ENCODE measurements at places on chromosomes 5 and 9. TPM values are rescaled to one million over a fixed set of nuclear protein-coding genes. Genes with fewer than 3 reads are reported as not detected.

- DNase-seq = no peak
These were observed 97.1 kb upstream of the IFNE start for GRCh38 chr9:21579247-21579671.

GRCh38 chr9:114029311-114030170 is 48.6 kb downstream of the AMBP start:
- DNase-seq = no peak

DNA sequence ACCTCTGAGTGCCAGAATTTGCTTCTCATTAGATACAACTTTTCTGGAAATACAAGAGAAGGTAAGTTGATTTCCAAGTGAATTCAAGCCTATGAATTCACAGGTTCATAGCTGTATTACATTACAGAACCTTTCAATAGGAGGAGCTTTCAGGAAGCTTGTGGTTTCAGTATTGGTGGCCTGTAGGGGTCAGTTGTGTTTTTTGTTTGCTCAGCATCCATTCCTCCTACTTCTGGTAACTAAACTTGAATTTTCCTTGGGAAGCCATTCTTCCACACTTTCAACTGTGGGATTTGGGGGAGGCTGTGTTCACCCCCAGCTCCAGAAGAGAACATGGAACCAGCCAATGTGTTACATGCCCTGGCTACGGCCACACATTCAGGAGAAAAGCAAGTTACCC is 5.6 kb upstream of the CYSTM1 start:
- no peak for DNase-seq

The LAMC3 gene
- total RNA-seq = 21.9 TPM

DNA sequence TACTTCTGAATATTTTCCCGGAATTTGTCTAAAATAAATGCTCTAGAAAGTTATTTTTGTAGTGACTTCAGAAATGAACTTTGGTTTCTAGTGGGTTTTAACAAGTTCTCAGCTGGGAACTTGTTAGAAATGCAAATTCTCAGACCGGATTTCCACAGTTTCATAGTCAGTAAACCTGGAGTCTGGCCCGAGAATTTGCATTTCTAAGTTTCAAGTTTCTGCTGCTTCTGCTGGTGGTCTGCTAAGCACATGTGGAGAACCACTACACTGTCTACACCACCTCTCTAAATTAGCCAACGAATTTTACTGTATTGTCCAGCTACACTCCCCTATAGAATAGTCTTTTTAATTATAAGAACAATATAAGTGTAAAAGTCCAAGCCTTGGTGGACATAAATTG is 208.0 kb downstream of the CHSY3 start:
- no peak for DNase-seq

DNA sequence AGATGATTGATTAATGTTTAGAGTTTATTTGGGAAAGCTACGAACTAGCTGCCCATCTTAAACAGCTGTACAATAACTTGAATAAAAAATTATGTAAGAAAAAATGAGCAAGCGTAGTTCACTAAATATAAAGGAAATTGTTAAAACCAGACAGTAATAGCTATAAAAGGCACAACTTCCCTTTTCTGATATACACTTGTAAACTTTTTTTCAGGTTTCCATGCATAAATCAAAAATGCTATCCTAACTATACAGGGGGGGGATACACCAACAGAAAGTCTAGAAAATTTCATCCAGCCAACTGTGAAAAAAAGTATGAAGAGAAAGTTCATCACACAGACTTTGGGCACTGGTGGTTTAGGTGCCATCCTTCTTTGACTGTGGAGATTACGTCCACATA is 122.3 kb downstream of the NR3C1 start:
- DNase-seq = no peak

DNA sequence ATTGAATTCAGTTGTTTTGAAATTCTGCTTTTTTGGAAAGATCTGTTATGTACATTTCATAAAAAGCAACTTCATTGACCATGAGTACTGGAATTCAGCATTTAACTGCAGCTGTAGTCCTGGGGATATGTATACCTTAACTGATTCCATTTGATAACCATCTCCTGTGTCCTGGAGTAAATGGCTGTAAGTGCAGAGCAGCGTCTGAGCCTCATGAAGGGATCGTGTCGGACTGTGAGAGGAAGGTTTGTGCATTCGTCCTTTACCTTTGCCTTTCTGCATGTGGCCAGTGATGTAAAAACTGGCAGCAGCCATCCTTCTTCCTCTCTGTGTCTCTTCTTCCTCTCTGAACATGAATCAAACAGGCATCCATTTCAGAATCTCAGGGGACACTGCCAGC is 287.2 kb downstream of the FANCC start:
- DNase-seq = no peak
